ENCODE measurements at places on chromosomes 1 and 21.

DNA sequence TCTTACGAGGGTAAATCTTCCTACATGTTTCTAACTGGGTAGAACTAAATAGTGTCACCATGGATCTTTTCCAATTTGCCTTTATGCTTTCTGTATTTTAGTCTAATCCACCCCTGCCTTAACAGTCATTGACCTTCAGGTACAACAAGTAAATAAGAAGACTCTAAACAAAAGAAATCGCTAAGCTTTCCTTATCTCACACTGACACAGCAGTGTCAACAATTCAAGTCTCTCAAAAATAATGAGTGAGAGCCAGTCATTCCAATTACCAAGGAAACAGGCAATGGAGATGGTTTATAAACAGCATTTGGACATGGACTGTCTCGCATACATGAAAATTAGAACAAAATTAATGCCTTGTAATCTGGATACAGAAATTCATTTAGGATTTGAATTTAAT is 365.8 kb downstream of the VAV3 start:
- DNase-seq: no peak

GRCh38 chr1:105585791-105586190 is 1470.7 kb upstream of the PRMT6 start:
- no peak for DNase-seq

DNA sequence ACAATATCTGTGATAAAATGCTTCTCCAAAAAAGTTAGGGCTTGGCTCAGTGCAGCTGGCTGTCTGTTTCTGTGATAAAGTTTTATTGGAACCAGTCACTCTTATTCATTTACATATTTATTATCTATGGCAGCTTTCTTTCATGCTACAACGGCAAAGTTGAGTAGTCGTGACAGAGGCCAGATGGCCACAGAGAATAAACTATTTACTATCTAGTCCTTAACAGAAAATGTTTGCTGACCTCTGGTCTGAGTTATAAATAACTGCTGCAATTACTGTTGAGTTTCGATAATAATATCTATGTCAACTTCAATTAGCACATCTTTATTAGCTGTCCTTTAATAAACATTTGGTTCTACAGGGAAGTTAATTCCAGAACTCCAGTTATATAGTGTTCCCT is 180.2 kb upstream of the RUNX1 start:
- DNase-seq: no peak

DNA sequence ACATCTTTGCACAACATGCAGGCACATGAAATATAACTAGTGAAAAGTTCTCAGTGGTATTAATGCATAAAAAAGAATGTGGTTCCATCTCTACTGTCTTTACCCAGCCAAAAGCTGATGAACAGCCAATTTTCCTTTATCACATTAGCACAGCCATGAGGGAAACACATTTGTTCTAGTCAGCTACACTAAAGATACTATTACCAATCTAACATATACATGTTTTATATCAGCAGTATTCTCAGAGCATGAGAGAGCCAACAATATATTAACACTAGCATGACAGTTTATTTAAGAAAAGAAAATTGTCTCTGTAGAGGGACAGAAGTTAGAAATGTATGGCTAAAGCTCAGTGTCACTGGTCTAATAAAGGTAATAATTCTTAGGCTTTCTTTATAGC is 56.3 kb downstream of the USH2A start:
- no peak for DNase-seq

GRCh38 chr21:35375115-35375514 is 326.0 kb upstream of the RUNX1 start:
- no peak for DNase-seq

DNA sequence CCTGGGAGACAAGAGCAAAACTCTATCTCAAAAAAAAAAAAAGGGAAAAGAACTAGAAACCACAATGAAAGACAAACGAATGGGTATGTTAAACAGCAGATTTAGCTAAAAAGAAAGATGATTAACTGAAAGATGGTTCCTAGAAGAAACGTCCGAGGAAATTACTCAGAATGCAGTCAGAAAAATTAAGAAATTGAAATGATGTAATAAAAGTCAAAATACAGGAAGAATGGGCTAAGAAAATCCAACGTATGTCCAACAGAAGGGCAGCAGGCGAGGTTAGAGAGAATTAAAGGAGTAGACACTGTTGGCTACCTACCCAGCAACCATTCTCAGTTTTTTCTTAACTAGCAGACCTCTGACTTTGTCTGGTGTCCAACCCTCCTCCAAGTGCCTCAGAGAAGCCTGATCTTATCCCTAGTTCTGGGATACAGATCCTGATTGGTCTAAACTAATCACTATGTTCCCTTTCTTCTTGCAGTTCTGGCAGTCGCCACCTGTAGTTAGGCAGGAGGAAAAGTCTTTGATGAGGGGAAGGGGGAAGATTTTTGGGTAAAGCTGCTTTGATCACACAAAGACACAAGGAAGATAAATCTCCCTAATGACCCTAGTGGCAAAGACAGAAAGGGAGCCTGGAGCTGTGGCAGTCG is 25.7 kb downstream of the GPR161 start:
- no peak for DNase-seq
